ENCODE measurements at places on chromosomes 11 and 22.

DNA sequence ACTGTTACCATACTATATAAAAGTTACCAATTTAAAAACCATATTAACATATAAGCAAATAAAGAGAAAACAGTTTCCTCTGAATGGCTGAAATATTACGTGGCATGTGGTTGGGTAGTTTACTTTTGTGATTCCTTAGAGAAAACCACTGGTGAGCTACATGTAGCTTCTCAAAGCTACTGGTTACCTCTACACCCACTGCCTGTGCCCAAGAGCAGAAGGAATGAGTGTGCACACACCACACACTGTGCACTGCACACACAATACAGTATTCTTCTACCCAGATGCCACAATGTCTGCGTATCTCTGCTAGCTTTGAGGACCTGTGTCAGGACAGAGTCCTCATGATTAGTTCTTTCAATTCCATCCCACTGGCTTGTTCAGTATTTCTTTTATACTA is 25.5 kb upstream of the YPEL1 start:
- peak; percentile 46 for DNase-seq

- peak; percentile 36 for DNase-seq
Observed at GRCh38 chr11:10443152-10443551, 11.9 kb upstream of the AMPD3 start.

DNA sequence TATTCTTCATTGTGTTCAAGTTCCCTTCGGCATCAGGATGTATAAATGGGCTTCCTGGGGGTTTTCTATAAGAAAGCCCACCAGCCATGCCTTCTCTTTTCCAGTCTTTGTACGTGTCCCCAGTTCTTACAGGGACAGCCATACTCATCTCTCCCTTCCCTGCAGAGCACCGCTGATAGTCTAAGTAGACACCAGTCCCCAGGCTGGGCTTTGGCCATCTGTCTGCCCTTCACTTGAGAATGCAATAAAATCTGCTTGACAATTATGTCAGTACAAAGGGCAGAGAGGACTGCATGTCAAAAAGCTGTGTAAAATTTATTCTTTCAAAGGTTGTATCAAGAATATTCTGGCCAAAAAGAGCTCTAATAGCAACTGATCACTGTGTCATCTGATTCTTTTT is 27.3 kb downstream of the NTM start:
- no peak for DNase-seq

GRCh38 chr22:50507421-50507990 is at the start of gene LMF2:
Gene LMF2, minus strand, starts transcription at chr22:50507702. Its CDS starts 27 bp downstream, at chr22:50507675.
- peak; percentile 91 for DNase-seq

DNA sequence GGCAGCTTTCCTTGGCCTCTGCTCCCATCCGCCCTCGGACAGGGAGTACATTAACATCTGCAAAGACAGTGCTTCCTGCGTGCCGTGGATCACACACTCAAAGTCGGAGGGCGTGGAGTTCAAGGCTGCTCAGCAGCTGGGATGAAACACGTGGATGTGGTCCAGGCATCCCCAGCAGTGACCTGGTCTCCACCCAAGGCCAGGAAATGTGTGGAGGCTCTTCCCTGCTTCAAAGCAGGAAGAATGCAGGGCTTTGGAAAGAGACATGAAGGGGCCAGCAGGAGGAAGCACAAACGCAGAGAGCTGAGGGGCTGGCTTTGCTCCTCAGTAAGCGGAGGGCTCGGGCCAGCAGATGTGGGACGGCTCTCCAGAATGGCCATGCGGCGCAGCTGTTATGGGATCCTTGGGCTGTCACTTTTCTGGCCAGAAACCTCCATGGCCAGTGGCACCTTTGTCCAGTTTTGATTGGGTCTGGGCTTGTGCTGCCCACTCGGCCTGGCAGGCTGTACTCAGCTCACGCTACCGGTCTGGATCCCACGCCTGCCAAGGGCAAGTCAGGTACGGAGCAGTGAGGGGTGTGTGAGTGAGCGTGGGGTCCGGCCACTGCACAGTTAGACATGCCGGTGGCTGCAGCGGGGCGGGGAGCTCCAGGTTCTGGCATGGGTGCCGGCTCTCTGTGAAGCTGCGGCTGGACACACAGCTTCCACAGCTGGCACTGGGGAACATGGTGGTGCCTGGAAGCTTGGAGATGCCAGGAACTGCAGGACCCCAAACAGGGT is 438.0 kb downstream of the TBC1D22A start:
- DNase-seq: peak; percentile 2

DNA sequence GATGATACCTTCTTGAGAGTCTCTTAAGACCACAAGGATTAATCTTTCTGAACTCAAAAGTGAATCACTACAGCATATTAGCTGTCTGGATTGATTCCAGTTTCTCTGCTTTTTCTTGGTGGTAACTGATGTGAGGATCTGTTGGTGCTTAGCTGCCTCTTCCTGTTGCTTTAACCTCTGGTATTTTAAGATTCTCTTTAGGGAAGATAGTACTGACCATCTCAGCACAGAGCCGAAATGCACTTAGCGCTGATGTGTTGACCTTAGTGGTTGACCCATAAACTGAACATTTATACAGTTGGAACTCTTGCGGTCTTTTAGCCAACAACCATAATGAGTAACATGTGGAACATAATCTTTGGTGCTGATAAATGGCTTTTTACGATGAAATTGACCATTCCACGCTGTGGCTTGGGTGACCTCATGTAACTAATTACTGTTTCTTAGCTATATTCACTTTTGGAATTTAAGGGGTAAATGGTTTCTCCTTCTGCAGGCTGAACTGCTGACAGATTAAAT is 33.7 kb downstream of the APLP2 start:
- DNase-seq: no peak

DNA sequence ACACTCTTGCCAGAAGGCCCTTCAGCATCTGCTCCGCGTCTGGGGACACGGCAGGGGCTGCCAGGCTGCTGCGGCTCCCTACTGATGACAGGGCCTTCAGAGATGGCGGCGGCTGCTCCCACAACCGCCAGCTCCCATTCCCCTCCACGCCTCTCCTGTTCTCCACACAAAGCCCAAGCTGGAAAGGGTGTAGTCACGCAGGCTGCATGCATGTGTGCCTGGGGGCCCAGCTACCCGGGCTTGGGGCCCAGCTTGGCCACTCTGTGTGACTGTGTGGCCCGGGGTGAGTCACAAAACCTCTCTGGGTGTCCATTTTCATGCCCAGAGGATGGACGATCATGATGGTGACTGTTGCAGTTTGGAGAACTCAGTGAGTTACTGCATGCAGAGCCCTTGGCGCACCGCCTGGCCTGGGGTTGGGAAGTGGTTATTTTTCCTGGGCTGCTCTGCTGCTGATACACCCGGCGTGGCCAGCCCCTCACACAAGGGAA is 31.7 kb upstream of the PARVB start:
- no peak for DNase-seq

- no peak for DNase-seq
Observed at GRCh38 chr11:26243426-26243825, 88.5 kb upstream of the ANO3 start.

GRCh38 chr11:122616718-122617117 is 38.8 kb upstream of the UBASH3B start:
- no peak for DNase-seq

GRCh38 chr11:69156673-69157155 is 979 bp downstream of the SMIM38 start:
- DNase-seq: no peak

GRCh38 chr11:68036141-68036716 is 2.6 kb upstream of the TCIRG1 start:
- DNase-seq: no peak

GRCh38 chr11:63931045-63931444 is 7.8 kb upstream of the NAA40 start:
- DNase-seq: no peak

DNA sequence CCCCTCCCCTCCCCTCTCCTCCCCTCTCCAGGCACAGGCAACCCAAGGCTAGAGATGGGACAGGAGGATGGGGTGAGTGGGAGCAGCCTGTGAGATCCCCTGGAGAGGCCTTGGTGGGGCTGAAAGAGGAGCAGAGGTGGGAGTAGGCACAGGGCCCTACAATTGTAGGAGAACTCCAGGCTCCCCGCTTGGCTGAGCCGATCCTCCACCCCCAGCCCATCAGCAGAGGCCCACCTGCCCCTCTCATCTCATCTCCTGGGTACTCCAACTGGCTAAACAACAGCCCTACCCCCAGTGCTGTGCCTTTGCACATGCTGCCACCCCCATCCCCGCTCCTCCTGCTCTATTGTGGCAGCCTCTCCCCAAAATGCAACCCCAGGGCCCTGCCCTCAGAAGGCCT is 52.0 kb upstream of the A4GALT start:
- DNase-seq: no peak

GRCh38 chr11:10993640-10994039 is 135.8 kb upstream of the ZBED5 start:
- DNase-seq: no peak

DNA sequence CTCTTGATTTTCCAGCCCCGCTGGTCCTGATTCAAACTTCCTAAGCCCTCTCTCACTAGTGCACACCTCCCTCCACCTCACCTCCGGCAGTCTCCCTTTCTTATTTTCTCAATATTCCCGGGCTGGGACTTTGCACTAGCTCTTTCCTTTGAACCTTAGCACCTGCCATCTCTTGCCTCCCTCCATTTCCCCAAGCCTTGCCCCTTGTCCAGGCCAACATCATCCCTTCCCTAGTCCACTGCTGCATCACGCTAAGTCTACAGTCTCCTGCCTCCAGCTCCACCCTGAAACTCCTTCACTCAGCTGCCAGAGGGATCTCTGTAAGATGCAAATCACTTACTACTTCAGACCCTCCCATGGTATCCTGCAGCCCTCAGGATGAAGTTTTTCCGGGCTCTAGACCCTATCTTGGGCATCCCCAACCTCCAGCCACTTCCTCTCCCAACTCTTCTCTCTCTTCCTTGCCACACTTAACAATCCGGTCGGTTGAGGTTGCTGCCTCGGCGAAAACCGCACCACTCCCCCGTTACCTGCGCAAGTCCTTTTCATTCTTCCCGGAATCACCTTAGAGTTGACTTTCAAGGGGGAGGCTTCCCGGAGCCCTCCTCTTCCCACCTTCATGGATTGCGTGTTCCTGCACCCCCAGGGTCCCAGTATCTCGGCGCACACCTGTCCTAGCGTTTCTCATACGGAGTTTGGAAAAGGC is 42.7 kb downstream of the NECTIN1 start:
- DNase-seq: no peak

DNA sequence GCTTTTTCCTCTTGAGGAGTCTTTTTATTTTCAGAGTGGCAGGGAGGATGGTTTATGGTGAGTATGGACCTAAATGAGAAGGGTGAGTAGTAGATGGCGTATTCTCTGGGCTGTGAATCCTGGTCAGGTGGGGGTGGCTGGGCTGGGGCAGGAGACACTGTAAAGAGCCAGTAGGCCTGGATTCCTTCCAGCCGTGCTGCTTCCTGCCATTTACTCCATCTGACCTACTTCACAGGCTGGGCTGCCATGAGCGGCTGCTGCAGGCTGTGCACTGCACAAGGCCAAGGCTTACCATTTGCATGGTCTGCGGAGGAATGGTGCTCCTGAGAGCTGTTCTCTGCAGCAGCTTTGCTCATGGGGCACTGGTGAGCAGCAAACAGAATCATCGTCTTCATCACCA is 297.6 kb downstream of the KIRREL3 start:
- no peak for DNase-seq

GRCh38 chr22:29476116-29476515 is 3.9 kb upstream of the NEFH start:
- DNase-seq: no peak

DNA sequence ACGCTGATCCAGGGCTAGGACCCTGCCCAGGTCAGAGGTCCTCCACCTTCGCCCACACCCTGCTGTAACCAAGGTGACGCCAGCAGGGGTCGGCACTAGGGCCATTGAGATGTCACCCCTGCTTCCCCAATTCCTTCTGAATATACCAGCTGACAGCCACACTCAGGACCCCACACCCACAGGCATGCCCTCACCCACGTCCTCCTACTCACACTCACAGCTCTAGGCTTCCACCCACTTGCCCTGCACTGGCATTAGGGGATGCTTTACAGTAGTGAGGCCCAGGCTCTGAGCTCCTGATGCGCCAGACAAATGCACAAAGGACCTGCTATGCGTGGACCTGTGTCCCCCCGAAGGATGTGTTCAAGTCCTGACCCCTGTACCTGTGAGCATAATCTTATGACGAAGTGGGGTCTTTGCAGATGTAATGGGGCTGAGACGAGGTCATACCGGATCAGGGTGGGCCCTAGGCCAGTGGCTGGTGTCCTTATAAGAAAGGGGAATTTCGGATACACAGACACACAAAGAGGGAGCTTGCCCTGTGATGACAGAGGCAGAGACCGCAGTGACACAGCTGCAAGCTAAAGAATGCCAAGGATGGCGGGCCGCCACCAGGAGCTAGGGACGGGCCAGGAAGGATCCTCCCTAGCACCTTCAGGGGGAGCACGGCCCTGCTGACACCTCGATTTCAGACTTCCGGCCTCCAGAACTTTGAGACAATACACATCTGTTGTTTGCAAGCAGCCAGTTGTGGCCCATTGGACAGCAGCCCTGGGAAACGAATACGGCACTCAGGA is 11.2 kb downstream of the WNT11 start:
- DNase-seq: no peak

DNA sequence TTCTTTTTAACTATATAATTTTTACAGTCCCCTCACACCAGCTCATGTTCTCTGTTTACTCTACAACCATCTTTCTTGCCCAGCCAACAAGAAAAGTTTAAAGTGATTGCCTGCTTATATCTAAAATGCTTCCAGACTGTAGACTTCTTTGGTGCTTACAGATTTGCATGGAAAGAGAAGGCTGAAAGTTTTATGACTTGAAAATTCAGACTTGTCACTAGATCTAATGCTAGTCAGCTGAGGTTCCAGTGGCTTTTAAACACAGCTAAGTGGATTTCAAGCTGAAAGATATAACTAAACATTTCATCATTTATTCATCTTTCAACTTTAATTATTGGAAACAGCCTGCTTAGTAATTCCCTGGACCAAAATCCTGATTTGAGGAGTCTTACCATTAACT is 178.4 kb downstream of the NAV2 start:
- DNase-seq: no peak

- no peak for DNase-seq
Observed at GRCh38 chr11:76206327-76207081, at the start of gene WNT11. Gene WNT11, minus strand, starts transcription at chr11:76206502. Its CDS starts 95 bp downstream, at chr11:76206407.

GRCh38 chr11:39220501-39221230 is 2238.8 kb downstream of the LRRC4C start:
- DNase-seq: no peak

DNA sequence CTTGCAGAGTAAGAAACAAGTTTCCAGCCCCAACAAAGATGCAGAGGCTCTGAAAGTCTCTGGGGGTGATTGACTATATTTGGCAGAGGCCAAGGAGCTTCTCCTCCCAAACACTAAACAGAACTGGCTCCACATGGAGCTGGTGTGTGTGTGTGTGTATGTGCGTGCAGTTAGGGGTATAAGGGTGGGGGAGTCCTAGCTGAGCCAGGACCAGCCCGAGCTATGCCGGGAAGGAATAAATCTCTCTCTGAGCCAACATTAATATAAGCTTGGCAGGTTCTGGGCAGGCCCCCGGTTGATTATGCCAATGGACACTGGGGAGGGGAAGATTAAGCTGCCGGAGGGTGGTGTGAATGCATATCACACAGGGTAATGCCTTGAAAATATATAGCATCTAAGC is 324.2 kb downstream of the MIAT start:
- DNase-seq: no peak

GRCh38 chr22:26846076-26846475 is 188.7 kb downstream of the MIAT start:
- DNase-seq: no peak

Data from stimulated activated CD4-positive, alpha-beta T cell treated with anti-CD3 and anti-CD28 coated beads, Interleukin-4, amount 100 ng/mL, for 24 hours (primary cell).